ENCODE measurements at places on chromosomes 4 and X.

GRCh38 chr4:186169945-186170802 is 21.2 kb upstream of the CYP4V2 start:
- no peak for DNase-seq

- DNase-seq, result no peak
Measured at GRCh38 chrX:11059933-11060332, 51.2 kb upstream of the HCCS start.

DNA sequence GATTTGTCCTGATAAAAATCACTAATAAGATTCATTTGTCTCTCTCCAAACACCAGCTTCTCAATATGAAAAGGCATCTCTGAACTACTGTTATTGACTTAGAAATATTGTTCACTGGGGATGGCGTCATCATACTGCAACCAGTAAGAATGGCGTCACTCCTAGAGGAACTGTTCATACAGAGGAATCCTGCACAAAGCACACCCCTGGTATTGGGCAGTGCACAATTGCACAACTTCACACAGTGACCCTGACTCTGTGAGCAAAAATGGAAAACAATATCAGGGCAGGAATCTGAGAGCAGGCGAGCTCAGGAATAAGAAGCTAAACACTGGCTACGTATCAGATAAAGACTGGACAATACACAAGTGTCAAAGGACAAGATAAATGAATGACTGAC is 66.7 kb upstream of the PNPLA4 start:
- no peak for DNase-seq

DNA sequence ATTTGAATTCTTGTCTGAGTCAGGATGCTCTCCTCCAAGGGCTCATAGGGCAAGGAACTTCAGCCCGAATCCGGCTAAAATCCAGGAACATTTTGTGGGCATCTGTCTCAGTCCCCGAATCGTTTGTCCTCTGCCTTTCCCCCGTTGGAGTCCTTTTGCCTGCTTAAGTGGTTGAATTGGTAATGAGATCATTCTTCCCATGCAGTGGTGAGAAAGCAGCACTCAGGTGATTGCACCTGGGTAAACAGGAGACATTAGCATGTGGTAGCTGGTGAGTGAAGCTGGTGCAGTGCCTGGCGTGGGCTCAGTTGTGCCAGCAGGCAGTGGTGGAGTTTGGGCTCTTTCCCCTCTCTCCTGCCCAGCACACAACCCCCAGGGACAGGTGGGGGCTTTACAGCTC is 61.9 kb upstream of the MTM1 start:
- no peak for DNase-seq

All from activated T-helper 9 cell treated with anti-CD3 and anti-CD28 coated beads, Interleukin-2, amount 50 U/mL, for 16 hours (primary cell).